ENCODE measurements at places on chromosomes 1 and 21. TPM values are rescaled to one million over a fixed set of nuclear protein-coding genes. Genes with fewer than 3 reads are reported as not detected.

DNA sequence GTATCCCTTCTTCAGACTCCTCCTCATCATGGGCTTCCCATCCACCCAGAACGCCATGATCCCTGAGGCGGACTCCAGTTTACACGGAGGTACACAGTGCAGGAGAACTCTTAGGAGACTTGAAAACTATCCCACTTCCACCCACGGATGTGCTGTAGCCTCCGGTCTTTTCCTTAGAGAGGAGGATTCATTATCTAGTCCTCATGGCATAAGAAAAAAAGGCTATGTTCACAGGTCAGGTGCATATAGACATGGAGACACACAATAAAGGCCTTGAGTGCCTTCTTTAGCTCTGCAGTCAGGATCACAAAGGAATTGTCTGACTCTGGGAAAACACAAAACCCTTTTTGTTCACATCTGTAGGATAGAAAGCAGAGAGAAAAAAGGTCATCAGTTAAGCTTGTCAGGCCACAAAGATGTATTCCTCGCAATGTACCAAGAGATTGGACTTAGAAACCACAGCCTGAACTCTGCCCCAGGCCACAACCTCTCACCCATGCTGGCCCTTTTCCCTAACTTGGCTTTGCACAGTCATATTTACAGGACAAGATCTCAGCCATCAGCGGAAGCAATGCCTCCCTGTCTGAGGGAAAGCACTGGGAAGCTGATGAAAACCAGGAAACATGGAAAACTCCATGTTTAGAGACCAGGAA, 9.0 kb downstream of the CRP start:
- no peaks in the 10 kb centered on the region for H3K36me3 ChIP-seq
- H3K4me3 ChIP-seq: no peak overlapping the region
- H3K27me3 ChIP-seq: no peaks in the 10 kb centered on the region
- H3K27ac ChIP-seq: no peak overlapping the region

DNA sequence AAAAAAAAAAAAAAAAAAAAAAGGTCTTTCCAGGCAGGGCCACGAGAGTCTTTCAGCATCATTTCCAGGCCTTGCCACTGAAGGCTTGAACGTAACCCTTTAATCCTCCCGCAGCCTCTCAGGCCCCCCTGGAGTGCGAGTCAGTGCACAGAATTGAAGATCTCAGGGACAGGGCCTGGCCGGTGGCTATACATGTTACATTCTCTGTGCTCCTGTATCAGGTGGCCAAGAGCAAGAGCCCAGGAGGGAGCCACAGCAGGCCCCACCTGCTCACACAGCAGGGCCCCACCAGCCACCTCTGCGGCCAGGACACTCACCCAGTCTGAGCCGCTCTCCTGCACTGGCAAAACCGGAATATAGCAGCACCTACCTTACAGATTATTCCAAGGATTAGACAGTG, 34.1 kb upstream of the SLC25A33 start:
- no peaks in the 10 kb centered on the region for H3K27me3 ChIP-seq
- no peak for DNase-seq
- no peak overlapping the region for H3K27ac ChIP-seq
- no peaks in the 10 kb centered on the region for H3K4me1 ChIP-seq
- no peak overlapping the region for H3K4me3 ChIP-seq
- no peaks in the 10 kb centered on the region for H3K36me3 ChIP-seq

DNA sequence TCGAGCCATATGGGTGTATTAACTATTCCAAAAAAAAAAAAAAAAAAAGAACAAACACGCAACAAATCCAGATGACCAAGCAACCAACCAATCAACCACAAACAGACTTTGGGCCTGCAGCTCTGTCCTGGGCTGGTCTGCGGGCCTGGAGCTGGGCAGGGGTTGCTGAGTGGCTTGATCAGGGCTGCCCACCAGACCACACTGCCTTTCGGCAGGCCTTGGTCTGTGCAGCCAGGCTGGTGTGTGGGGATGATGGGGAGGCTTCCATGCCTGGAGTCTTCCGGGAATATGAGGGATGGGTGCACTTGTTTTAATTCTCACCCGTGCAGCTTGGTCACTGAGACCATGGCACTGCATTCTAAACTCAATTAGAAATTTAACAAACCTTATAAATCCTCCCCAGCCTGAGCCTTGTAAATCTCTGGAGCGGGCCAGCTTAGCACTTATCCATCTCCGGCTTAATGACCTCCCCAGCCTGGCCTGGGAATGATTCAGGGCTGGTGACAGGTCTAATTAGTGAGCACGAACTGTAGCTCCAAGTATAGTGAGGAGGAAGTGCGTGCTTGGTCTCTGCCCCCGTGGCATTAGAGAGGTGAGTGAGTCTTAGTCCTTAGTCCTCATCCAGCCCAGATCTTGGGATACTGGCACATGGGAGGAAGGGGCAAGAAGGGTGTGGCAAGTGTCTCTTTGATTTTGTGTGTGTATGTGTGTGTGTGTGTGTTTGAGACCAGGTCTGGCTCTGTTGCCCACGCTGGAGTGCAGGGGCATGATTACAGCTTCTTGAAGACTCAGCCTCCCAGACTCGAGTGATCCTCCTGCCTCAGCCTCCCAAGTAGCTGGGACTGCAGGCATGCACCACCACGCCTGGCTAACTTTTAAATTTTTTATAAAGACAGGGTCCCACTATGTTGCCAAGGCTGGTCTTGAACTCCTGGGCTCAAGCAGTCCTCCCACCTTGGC, 74.6 kb upstream of the CSF3R start:
- H3K4me3 ChIP-seq: no peak overlapping the region
- no peak overlapping the region for H3K27ac ChIP-seq
- no peaks in the 10 kb centered on the region for H3K36me3 ChIP-seq
- H3K27me3 ChIP-seq: peaks cover 11% of the 10 kb centered on the region
- DNase-seq: no peak

- H3K27me3 ChIP-seq: no peaks in the 10 kb centered on the region
- H3K4me3 ChIP-seq: no peak overlapping the region
- H3K4me1 ChIP-seq: no peaks in the 10 kb centered on the region
- no peak for DNase-seq
Measured at GRCh38 chr1:21232044-21232443, 55.3 kb upstream of the EIF4G3 start.

GRCh38 chr21:29064850-29065481, 8.5 kb downstream of the CCT8 start:
- H3K4me1 ChIP-seq: no peaks in the 10 kb centered on the region
- no peak overlapping the region for H3K4me3 ChIP-seq
- H3K36me3 ChIP-seq: no peaks in the 10 kb centered on the region
- DNase-seq: no peak
- H3K27ac ChIP-seq: no peak overlapping the region

DNA sequence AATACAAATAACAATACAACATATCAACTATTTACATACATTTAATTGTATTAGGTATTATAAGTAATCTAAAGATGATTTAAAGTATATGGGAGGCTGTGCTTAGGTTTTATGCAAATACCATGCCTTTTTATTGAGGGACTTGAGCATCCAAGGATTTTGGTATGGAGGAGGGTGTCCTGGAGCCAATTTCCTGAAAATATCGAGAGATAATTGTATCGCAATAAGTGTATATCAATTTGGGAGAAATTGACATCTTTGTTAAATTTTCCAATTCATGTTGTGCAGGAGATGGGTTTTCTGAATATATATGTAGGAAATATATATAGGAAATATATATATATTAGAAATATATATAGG, 63.5 kb downstream of the ATP1A1 start:
- H3K4me3 ChIP-seq: no peak overlapping the region
- no peaks in the 10 kb centered on the region for H3K27me3 ChIP-seq
- no peak for DNase-seq
- H3K36me3 ChIP-seq: no peaks in the 10 kb centered on the region
- no peak overlapping the region for H3K27ac ChIP-seq
- H3K4me1 ChIP-seq: no peaks in the 10 kb centered on the region

- no peaks in the 10 kb centered on the region for H3K27me3 ChIP-seq
- H3K4me3 ChIP-seq: no peak overlapping the region
- H3K4me1 ChIP-seq: no peaks in the 10 kb centered on the region
Measured at GRCh38 chr1:50343323-50343722, 79.9 kb downstream of the DMRTA2 start.

DNA sequence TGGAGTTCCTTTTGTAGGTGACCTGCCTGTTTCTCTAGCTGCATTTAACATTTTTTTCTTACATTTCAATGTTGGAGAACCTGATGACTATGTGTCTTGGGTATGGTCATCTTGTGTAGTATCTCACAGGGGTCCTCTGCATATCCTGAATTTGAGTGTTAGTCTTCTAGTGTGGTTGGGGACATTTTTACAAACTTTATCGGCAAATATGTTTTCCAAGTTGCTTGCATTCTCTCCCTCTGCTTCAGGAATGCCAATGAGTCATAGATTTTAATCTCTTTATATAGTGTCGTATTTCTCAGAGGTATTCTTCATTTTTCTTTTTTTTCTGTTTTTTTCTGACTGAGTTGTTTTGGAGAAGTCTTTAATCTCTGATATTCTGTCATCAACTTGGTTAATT, 684.0 kb downstream of the NCAM2 start:
- no peaks in the 10 kb centered on the region for H3K36me3 ChIP-seq
- H3K27ac ChIP-seq: no peak overlapping the region
- H3K4me1 ChIP-seq: no peaks in the 10 kb centered on the region
- H3K4me3 ChIP-seq: no peak overlapping the region

GRCh38 chr1:211985556-211986264, 49.6 kb downstream of the INTS7 start:
- no peaks in the 10 kb centered on the region for H3K27me3 ChIP-seq
- no peak for DNase-seq
- H3K4me3 ChIP-seq: no peak overlapping the region
- no peak overlapping the region for H3K27ac ChIP-seq
- H3K36me3 ChIP-seq: no peaks in the 10 kb centered on the region
- H3K4me1 ChIP-seq: no peaks in the 10 kb centered on the region

- no peak overlapping the region for H3K4me3 ChIP-seq
- no peak for DNase-seq
- no peaks in the 10 kb centered on the region for H3K27me3 ChIP-seq
- H3K36me3 ChIP-seq: no peaks in the 10 kb centered on the region
- H3K27ac ChIP-seq: no peak overlapping the region
Measured at GRCh38 chr1:178124115-178124514, 30.2 kb downstream of the RASAL2 start.

GRCh38 chr1:147786536-147786935, 26.1 kb upstream of the GJA5 start:
- H3K36me3 ChIP-seq: no peaks in the 10 kb centered on the region
- peak; percentile 40 for DNase-seq
- no peaks in the 10 kb centered on the region for H3K27me3 ChIP-seq

DNA sequence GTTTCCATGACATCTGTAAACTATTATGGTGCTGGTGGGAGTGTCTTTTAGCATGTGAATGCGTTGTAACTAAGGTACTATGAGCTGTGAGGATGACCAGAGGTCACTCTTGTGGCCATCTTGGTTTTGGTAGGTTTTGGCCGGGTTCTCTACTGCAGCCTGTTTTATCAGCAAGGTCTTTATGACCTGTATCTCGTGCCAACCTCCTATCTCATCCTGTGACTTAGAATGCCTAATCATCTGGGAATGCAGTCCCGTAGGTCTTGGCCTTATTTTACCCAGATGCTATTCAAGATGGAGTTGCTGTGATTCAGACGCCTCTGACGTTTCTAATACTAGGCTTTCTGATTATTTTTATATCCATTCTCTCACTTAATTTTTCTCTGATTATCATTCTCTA, 9.4 kb downstream of the NCAM2 start:
- H3K36me3 ChIP-seq: no peaks in the 10 kb centered on the region
- no peak for DNase-seq
- H3K4me1 ChIP-seq: no peaks in the 10 kb centered on the region
- H3K27me3 ChIP-seq: no peaks in the 10 kb centered on the region
- no peak overlapping the region for H3K4me3 ChIP-seq

DNA sequence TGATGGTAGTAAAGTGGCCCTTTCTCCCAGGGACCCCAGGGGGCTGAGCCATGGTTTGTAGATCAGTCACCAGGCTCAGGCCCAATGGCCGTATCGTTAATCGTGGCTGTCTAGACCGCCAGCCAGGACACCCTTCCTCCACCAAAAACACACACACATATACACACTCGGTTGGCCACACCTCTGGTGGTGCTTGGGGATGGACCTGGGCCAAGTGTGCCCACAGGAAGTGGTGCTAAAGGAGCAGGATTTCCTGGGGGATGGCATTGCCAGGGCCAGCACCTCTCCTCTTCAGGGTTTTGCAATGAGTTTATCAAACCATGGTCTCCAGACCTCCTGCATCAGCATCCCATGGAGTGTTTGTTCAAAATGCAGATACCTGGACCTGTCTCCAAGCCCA, 36.2 kb downstream of the CITED4 start:
- no peaks in the 10 kb centered on the region for H3K36me3 ChIP-seq
- H3K4me3 ChIP-seq: no peak overlapping the region
- no peak for DNase-seq
- H3K27ac ChIP-seq: no peak overlapping the region

Gene S100A5
- total RNA-seq: not detected

Gene IFI44
- total RNA-seq: 40.7 TPM

Gene C1orf167
- total RNA-seq: 0.82 TPM
